ENCODE measurements at places on chromosomes 2 and 18.

GRCh38 chr18:44686156-44686555 lies 5.5 kb downstream of the SETBP1 start:
- no peak for DNase-seq

DNA sequence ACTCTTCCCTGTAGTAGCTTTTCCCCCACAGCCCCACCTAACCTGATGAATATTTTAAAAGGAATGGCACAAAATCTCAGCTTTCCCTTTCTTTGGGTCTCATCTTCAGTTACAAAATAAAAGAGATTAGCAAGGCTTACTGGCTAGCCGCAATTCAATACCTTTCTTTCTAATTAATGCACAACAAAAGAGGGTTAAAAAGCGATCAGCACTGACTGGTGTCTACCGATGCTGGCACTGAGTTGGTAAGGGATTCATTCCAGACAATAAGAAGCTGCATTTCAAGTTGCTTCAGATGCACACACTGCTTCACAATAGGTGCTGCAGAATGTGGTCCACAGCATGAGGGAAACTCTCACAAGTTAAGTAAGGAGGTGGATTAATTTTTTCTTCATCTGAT lies 41.9 kb downstream of the HDHD2 start:
- DNase-seq, result no peak

- no peak for DNase-seq
Observed at GRCh38 chr2:224220586-224221255, 181.2 kb downstream of the FAM124B start.

GRCh38 chr2:15152382-15152781 lies 408.8 kb downstream of the NBAS start:
- peak; percentile 14 for DNase-seq
